ENCODE measurements at places on chromosomes 3 and 15.

GRCh38 chr3:131602011-131602779 lies 99.4 kb upstream of the MRPL3 start:
- no peak for DNase-seq

DNA sequence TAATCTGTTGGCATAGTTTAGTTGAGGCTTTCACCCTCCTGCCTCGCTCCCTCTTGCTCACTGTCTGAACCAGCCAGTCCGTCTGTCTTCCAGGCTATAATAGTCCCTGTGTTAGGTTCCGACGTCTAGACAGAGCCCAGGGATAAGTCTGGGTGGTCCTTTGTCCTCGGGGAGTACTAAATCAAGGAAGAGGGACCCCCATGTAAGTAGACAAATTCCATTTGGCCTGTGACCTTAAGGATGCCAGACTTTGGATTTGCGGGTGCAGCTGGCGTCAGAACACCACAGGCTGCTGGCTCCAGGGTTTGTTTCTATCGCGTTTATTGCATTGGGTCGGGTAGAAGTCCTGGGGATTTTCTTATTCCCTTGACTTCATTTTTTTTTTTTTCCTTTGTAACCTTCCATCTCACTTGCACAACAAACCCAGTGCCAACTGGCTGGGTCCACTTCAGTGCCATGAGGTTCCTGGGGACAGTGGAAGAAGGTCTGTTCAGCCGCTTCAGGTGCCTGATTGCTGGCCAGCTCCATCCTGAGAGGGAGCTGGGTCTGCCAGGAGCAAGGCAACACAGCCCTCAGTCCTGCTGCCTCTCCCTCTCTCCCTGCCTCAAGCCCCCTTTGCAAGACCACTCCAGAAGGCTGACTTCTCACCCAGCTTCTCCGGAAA lies 95.4 kb upstream of the KLHL25 start:
- DNase-seq, result no peak

GRCh38 chr15:61549727-61550126 lies 320.6 kb upstream of the RORA start:
- no peak for DNase-seq

GRCh38 chr3:50416736-50417636 lies 57.7 kb upstream of the TMEM115 start:
- no peak for DNase-seq

DNA sequence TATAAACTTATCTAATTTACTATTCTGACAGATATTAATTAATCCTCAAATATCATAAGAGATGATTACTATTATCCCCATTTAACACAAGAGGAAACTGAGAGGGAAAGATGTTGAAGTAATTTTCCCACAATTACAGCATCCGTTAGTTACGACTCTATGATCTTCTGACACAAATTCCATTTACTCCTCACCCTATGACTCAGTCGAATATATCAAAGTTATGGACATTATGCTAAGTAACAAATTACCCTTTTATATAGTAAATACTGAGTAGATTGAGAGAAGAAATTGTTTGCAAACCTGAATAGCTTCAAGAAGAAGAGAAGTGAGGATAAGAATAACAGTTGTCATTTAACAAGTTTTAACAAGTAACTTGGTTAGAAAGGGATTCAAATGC lies 340.0 kb downstream of the TBC1D5 start:
- DNase-seq, result no peak

DNA sequence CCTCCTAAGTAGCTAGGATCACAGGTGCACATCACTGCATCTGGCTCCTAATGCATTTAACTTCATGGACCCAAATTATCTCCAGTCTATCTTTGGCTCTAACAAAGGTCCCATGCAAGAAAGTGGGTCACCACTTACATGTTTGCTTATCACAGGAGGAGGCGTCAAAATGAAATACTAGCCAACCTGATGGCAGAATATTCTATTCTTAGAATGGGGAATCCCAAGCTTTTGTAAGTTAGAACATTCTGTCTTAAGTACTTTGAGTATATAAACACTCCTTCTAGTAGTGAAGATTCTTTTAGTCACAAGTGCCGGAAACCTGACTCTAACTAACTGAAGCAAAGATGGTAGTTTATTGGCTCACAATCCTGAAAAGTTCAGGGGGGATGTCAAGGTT lies 72.0 kb upstream of the ADAMTS9 start:
- no peak for DNase-seq

- no peak for DNase-seq
Observed at GRCh38 chr3:178421069-178421468, 115.2 kb upstream of the KCNMB2 start.

GRCh38 chr15:55230051-55230670 lies 33.4 kb upstream of the RSL24D1 start:
- DNase-seq, result no peak

- DNase-seq, result no peak
Observed at GRCh38 chr3:194308601-194309449, 42.3 kb downstream of the CPN2 start.

- no peak for DNase-seq
Observed at GRCh38 chr15:79682285-79682684, 214.5 kb downstream of the MTHFS start.

GRCh38 chr3:26474706-26475105 lies 147.9 kb upstream of the LRRC3B start:
- DNase-seq, result no peak

DNA sequence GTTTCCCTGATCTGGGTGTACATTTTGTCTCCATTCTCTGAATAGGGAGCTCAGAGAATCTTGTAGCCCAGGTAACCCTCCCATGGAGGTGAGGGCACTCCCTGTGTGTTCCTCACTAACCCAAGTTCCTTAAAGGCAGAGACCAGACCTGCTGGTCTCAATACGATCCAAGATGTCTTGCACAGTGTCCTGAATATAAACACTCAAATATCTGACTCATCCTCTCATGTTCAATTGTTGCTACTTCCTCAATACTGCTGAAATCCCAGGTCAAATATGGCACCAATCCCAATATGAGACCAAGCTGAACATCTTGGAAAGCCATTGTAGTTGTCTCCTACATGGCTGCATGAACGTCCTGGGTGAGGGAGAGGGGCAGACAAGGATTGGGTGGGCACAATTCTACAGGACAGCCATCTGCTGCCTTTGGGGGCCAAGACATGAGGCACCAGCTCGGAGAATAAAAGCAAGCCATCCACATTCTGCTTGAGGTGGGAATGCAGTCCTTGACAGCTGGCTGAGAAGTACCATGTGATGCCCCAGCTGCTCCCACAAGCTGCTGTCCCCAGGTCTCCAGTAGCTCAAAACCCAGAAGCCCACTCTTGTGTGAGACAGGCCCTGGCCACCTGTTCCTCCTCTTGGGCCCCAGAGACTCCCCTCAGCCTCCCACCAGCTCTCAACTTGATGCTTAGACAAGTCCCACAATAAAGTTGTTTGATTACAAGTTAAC lies 18.2 kb downstream of the TBC1D2B start:
- no peak for DNase-seq

DNA sequence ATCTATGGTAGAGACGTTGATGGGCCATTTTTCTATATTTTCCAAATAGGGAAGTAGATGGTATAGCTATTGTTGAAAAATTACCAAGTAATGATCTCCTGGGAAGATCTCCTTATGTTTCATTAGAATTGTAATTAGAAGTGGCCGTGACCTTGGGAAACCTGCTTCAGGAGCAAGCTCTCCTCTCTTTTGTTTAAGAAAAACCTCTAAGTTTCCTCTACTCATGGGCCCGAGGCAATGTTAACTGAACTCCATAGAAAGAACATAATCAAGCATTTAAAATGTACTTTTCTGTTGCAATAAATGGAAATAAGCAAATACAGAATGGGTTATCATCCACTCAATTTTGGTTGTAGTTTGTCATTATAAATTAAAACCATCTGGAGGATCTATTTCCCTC lies 511.2 kb upstream of the MDFIC2 start:
- DNase-seq, result no peak

GRCh38 chr3:45440562-45440961 lies 52.2 kb downstream of the LARS2 start:
- DNase-seq, result no peak

GRCh38 chr15:64236156-64236894 lies 73.5 kb upstream of the PPIB start:
- no peak for DNase-seq

DNA sequence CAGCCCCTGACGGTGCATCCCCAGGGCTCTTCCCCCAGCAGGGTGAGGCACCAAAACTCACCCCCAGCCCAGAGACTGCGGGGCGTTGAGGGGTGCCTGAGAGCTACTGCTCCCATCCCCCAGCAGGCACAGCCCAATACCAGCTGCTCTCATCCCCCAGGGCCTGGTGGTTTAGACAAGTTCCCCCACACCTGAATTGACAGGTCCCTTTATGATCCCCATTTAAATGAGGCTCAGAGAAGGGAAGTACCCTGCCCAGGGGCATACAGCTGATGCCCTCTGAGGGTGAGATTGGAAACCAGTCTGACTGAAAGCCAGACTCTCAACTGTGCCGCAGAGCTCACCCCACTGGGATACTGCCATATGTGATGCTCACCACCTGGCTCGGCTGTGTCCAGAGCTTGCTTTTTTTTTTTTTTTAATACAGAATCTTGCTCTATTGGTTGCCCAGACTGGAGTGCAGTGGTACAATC lies 20.1 kb downstream of the DUSP7 start:
- DNase-seq, result no peak

DNA sequence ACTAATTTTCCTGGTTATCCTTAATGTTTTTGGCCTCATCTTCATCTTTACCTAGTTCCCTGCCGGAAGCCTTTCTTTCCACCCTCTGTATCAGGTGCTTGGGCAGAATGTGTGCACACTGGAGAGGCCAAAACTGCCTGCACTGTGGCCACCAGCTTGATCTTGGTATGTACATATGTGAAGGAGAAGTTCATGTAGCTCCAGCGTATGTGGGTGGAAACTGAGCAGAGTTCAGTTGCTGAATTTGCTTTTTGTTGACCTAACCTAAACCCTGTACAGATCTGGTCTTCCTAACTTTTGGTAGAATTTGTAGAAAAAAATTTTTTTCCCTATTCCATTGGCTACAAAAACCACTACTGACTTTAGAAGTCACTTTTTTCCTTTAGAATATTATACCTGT lies 65.9 kb upstream of the IGSF10 start:
- DNase-seq, result no peak

- DNase-seq, result no peak
Observed at GRCh38 chr15:62046078-62046743, 14.0 kb downstream of the VPS13C start.

GRCh38 chr3:189270248-189270832 lies 98.6 kb downstream of the TPRG1 start:
- peak; percentile 16 for DNase-seq

GRCh38 chr3:32275506-32275905 lies 37.0 kb downstream of the CMTM8 start:
- no peak for DNase-seq

DNA sequence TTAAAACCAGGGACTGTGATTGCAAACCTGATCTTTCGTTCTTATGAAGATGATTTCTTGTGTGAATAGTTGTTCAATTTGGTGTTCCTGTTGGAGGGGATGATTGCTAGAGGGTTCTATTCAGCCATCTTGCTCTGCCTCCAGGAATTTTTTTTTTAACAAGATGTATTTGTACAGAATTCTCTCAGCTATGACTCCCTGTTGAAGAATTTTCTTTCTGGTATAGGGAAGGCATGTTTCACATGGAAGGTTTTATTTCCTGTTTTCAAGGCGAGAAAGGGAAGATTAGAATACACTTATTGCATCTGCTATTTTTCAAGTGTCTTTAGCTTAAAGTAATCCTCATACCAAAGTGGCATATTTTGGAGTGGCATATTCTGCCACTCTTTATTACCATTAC lies 5.6 kb upstream of the LRRC34 start:
- no peak for DNase-seq

GRCh38 chr3:129180461-129180860 lies 3.2 kb downstream of the CNBP start:
- DNase-seq, result no peak

DNA sequence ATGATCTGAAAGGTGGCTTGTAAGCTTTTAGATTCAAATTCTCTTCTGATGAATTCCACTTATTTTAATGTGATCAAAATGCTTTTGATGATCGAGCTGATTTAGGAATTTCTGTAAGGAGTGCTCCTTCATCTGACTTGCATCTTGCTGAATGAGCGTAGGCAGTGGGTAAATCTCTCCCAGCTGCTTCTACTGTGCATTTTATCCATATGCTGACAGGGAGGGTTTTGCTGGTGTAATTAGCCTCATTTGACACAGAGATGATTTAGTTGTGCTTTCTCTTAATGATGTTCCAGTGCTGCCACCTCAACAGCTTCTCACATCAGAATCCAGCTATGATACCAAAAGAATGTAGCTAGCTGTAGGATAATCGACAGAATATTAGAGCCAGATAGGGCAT lies 3.8 kb upstream of the LMOD3 start:
- DNase-seq, result no peak

GRCh38 chr15:74389241-74390048 lies 22.0 kb upstream of the CYP11A1 start:
- no peak for DNase-seq

DNA sequence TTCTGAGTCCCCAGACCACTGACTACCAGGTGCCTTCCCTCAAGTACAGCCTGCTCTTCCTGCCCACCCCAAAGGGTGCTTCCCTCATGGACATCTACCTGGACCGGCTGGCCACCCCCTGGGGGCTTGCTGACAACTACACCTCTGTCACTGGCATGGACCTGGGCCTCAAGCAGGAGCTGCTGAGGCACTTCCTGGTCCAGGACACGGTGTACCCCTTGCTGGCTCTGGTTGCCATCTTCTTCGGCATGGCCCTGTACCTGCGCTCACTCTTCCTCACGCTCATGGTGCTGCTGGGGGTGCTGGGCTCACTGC lies 9.3 kb downstream of the DISP2 start:
- no peak for DNase-seq

DNA sequence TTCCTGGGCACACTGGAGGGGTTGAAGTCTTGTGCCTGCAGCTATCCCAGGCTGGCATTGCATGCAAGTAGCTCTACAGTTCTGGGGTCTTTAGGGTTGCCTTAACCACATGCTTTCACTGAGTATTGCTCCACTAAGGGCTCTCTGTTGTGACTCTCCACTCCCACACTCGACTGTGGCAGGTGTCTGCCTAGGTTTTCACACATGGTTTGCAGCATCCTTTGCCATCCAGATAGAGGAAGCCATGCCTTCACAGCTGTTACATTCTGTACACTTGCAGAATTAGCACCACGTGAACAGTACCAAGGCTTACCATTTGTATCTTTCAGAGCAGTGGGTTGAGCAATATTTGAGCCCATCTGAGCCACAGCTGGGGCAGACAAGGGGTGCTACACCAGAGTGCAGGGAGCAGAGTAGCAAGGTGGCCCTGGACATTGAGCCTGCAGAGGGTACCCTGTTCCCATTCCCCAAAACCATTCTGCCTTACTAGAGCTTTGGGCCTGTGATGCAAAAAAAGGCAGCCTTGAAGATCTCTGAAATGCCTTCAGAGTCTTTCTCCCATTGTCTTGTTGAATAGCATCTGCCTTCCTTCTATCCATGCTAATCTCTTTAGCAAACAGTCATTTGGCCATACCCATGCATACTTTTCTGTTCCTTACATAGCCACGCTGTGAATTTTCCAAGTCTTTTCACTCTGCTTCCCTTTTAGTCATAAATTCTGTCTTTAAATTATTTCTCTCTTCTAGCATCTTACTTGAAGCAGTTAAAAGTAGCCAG lies 95.2 kb upstream of the PLCL2 start:
- no peak for DNase-seq

- no peak for DNase-seq
Observed at GRCh38 chr15:100670505-100671021, 68.2 kb downstream of the ASB7 start.

Measured in stimulated activated CD4-positive, alpha-beta T cell treated with anti-CD3 and anti-CD28 coated beads, Interleukin-2, amount 100 ng/mL, for 48 hours (primary cell).